ENCODE measurements at places on chromosomes 2 and 18. TPM values are rescaled to one million over a fixed set of nuclear protein-coding genes. Genes with fewer than 3 reads are reported as not detected.

DNA sequence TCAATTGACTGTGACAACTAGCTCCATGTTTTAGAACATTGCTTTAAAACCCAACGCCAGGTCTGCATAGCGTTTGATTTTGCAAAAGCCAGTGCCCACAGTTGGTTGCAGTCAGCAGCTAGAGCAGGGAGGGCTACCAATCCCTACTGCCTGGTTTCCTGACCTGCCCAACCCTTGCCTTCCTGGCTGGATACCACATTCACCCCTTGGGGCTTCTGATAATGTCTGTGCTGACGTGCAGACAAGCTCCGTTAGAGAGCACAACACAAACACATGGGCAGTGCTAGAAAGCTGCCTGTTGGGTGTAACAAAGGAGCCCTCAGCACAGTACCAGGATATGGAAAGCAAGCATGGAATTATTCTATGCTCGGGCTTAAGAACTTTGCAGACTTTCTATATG is 71.4 kb upstream of the THSD7B start:
- DNase-seq, result no peak

C2orf74 gene
- total RNA-seq, result 15.1 TPM

DNA sequence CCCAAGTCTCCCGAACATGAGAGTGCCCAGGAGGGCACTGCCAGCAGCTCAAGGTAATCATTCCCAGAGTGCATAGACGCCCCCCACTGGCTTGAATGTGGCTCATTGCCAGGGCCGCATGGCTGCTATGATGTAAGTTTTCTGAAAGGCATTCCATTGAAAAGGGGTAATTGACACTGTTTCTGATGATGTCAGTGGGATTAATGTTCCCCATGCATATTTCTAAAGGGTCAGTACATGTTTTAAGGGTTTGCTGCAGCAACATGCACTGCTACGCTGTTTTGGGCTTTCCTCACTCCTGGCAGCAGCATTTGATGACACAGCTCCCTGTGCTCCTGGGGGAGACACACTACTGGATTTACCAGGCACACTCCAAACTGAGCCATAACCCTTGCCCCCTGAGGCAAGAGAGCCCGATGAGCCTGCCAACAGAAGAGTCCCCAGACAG is 36.7 kb downstream of the KIAA2012 start:
- DNase-seq, result no peak

DNA sequence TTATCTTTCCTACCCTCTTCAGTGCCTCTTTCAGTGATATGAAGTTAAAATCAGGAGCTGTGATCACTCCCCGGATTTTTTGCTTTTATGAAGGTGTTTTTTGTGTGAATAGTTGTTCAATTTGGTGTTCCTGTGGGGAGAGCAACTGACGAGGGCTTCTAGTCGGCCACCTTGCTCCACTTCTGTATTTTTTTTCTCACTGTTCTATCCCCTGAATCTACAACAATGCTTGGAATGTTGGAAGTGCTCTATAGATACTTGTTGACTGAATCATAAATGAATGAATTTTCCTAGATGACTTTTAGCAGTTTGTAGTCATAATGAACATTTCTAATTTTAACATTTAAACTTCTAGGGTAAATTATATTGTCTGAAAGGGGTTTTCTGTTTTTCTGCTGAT is 247.3 kb downstream of the ZNF385B start:
- DNase-seq, result no peak

DNA sequence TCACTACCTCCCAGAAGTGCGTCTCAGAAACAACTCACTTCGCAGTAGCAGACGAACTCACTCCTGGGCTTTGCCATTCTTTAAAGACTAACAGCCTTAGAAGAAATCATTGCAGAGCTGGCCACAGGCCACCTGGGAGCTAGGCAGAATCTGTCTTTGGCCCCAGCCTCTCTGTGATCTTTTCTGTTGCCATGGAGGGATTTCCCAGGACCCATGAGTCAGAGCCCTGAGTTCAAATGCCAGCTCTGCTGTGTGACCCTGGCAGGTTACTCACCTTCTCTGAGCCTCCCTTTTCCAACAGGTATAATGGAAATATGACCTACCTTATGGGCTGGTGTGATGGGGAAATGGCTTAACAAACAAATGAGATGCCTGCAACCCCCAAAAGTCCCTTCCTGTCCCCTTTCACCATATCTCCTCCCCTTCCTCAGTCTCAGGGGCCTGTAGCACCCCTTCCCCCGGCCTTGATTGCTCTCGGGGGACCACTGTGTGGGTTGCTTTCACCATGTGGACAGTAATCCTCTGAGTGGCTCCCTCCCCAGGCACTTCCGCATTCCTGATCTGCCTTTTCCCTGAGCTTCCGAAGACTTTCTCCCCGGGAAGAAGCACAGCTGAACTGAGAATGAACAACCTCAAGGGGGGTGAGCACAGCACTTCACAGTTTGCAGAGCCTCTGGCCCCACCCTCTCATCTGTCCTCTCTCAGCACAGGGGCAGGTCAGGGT is 34.0 kb upstream of the SLC66A3 start:
- DNase-seq, result no peak

DNA sequence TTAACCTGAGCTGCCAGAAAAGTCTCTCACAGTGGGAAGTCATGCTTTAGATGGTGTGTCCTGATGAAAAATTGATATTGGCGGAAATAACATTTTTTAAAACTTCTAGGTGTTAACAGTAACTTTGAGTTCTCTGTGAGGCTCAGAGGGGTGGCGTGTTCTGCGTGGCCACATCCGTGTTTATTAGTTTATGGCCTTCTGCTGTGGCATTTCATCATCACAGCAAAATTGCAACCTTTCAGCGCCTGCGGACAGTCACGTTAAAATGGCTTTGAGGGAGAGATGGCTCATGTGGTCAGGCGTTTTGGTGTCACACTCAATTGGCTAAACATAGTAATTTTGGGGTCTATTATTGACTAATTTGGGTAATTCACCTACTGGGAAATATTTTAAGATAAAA is 42.4 kb downstream of the KLHL29 start:
- DNase-seq, result no peak

- no peak for DNase-seq
Measured at GRCh38 chr2:51619961-51620360, 588.0 kb upstream of the NRXN1 start.

DNA sequence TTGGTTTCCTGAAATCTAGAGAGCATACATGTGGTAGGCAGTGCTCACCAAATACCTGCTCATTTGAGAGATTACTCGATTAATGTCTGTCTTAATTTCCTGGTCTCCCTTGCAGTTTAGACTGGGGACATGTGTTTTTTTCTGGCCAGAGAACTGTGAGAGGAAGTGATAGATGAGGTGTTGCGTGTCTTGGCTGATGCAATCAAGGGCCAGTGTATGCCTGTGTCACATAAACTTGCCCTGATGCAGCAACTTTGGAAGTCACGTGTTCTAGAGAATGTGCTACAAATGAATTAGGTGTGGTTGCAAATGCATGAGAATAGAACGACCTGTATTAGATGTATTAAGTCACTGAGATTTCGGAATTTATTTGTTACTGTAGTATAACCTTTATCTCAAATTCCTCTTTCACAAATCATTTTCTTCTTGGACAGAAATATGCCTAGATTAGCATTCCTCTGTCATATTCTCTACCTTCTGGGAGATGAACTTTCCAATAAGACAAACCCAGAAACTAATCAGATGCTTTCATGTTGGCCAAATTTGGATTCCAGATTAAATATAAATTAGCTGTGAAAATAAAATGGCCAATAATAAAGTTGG is 9.9 kb upstream of the IL1A start:
- no peak for DNase-seq

MYO5B gene
- total RNA-seq, result 31.6 TPM

SNED1 gene
- total RNA-seq, result 38.4 TPM

CCDC141 gene
- total RNA-seq, result 25.7 TPM

- no peak for DNase-seq
Measured at GRCh38 chr2:168118733-168119514, 128.5 kb downstream of the STK39 start.

DNA sequence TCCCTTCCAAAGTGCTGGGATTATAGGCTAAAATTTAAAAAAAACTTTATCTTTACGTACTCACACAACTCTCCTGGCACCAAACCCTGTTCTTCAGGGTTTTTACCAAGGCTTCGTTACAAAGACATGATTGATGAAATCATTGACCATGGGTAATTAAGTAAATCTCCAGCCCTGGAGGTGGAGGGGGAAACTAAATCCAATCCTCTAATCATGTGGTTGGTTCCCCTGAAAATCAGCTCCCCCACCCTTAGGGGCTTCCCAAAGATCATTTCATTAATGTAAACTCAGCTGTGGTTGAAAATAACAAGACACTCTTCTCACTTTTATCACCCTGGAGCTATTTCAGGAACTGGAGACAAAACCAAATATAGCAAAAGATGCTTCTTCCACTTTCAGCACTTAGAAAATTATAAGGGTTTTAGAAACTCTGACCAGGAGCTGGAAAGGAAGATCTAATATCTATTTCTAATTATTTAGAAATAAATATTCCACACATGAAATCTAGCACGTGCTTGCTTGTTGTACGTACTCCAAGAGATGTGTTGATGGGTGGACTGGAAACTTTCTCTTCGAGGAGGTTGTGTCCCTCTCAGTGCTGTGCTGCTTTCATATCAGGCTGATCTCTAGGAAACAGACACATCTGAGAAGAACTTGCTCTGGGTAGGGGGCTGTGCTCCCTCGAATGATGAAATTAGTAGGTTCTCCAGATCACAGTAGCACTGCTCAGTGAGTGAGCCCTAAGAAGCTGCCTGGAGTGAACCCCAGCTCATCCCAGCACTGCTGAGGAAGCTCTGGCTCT is 67.2 kb downstream of the SMAD4 start:
- no peak for DNase-seq

GRCh38 chr2:7467782-7468447 is 550.7 kb downstream of the RNF144A start:
- no peak for DNase-seq

- no peak for DNase-seq
Measured at GRCh38 chr2:159516241-159516758, 100.0 kb downstream of the BAZ2B start.

DNA sequence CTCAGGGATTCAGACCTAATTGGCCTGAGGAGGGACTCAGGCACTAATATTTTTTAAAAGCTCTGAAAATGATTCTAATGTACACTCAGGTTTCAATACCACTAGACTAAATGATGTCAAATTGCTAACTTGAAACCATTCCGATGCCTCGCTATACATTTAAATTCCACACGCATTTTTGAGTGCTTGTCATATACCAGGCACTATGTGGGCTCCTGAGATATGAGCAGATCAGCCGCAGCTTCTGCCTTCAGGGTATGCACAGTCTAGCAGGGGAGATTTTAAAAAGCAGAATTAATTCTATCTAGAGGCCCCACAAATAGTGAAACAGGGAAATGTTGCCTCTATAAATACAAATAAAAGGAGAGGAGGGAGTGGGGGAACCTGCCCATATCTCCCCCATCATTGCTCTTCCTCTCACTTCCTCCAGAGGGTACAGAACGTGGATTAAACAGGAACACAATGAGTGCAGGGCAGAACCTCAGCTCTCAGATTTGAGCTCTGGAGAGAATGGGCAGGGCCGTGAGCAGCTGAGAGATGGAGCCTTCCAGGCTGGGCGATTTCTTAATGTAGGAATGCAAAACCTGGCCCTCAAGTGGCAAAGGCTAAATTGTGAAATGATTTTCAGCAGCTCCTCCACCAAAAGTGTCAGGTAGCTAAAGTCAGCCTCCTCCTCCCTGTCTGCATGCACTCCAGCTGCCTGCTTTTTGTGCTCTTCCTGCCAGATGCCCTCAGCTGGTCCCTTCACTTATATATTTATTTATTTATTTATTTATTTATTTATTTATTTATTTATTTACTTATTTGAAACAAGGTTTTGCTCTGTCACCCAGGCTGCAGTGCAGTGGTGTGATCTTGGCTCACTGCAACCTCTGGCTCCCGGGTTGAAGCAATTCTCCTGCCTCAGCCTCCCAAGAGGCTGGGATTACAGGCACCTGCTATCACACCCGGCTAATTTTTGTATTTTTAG is 24.6 kb upstream of the LBH start:
- no peak for DNase-seq

APOB gene
- 0.49 TPM for total RNA-seq

- no peak for DNase-seq
Measured at GRCh38 chr2:200353120-200353519, 46.6 kb downstream of the SPATS2L start.

SERPINB13 gene
- not detected for total RNA-seq

GRCh38 chr2:38100328-38100727 is 24.4 kb upstream of the CYP1B1 start:
- DNase-seq, result no peak

DNA sequence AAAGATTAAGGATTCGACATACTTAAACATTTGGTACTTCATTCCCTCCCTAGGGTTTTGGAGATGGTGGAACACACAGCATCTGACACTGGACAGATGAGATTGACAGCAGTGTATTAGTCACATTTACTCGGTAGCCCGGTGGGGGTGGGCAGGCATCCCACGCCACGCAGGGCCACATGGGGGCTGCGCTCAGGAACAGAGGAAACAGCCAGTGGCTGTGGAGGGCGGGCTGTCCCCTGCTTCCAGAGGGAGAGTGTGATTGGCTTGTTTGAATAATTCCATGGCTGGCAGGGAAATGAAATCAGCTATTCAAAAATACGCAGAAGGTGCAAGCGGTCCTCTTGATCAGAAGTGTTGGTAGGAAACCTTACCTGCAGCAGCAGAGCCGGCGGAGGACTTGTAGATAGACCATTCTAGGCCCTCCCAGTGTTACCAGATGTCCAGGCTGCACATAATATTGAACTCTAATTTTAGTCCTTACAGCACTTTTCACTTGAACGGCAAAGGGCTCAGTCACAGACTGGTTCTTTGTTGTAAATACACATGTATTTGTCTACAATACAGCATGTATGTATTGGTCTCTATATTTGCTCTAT is 18.5 kb upstream of the SP140L start:
- no peak for DNase-seq

GRCh38 chr2:58195662-58196061 is 45.5 kb downstream of the FANCL start:
- no peak for DNase-seq

STK11IP gene
- 25.7 TPM for total RNA-seq

- DNase-seq, result no peak
Measured at GRCh38 chr2:188984680-188985079, 10.5 kb downstream of the COL3A1 start.

DNA sequence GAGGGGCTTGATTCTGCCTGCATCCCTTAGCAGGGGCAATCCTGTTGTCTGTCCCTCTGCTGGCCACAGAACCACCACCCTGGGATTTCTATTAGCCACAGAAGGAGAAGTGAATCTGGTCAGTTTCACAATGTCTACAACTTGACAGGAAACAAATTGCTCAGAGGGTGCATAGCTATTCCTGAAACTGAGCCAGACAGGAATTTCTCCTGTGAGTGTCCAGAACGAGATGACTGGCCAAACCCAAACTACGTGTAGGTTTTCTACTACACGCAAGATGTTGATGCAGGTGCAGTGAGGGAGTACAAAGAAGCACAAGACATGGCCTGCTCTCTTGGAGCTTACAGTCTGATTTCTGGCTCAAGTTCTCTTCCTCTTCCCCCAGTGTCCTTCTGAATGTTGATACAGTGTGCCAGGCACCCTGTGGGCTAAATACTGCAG is 201.9 kb downstream of the CLIP4 start:
- DNase-seq, result no peak

- DNase-seq, result no peak
Measured at GRCh38 chr18:38115201-38115600, 549.6 kb upstream of the CELF4 start.
